ENCODE measurements at places on chromosomes 13 and 19.

- DNase-seq = no peak
These were observed 1.2 kb downstream of the ALKBH7 start for GRCh38 chr19:6373813-6374108.

DNA sequence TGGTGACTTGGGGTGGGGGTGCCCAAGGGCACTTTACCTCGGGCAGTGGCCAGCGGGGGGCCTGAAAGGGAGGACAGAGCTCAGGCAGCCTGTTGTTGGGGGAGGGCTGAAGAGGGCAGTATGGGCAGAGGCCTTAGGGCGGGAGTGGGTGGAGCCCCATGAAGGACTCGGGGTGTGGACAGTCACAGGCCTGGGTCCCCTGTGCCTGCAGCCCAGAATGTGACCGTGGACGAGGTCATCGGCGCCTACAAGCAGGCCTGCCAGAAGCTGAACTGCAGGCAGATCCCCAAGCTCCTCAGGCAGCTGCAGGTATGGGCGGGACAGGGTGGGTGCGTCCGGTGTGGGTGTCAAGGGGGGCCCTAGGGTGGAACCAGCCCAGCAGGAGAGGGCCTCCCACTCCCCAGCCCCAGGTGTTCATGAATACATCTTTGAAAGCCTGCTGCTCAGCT is 22.5 kb downstream of the NKPD1 start:
- no peak for DNase-seq

DNA sequence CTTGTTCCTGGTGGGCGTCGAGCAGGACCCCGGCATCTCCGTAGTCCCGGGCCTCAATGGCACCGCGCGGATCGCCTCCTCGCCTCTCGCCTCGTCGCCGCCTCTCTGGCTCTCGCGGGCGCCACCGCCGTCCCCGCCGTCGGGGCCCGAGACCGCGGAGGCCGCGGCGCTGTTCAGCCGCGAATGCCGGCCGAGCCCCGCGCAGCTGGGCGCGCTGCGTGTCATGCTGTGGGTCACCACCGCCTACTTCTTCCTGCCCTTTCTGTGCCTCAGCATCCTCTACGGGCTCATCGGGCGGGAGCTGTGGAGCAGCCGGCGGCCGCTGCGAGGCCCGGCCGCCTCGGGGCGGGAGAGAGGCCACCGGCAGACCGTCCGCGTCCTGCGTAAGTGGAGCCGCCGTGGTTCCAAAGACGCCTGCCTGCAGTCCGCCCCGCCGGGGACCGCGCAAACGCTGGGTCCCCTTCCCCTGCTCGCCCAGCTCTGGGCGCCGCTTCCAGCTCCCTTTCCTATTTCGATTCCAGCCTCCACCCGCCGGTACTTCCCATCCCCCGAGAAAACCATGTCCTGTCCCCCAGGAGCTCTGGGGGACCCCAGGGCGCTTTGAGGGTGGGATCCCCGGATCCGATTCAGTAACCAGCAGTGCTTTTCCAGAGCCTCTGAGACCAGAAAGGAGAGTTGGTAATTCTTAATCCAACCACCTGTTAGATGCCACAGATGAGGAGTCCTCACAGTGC is 885 bp downstream of the MLNR start:
- DNase-seq = no peak

DNA sequence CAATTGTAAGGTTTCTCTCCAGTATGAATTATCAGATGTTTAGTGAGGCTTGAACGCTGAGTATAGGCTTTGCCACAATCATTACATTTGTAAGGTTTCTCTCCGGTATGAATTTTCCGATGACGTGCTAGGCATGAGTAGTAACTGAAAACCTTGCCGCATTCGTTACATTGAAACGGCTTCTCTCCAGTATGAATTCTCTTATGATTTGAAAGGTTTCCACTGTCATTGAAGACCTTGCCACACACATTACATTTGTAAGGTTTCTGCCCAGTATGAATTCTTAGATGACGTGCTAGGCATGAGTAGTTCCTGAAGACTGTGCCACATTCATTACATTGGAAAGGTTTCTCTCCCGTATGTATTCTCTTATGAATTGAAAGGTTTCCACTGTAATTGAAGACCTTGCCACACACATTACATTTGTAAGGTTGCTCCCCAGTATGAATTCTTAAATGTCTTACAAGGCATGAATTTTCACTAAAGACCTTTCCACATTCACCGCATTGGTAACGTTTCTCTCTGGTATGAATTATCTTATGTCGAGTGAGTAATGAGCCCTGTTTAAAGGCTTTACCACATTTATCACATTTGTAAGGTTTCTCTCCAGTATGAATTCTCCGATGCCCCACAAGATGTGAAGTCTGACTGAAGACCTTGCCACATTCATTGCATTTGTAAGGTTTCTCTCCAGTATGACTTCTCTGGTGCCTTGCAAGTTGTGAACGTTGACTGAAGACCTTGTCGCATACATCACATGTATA is 15.6 kb downstream of the ZNF836 start:
- DNase-seq = no peak

GRCh38 chr13:51556740-51557139 is 27.5 kb upstream of the WDFY2 start:
- DNase-seq = no peak

- no peak for DNase-seq
These were observed 214.7 kb downstream of the VWA8 start for GRCh38 chr13:41746259-41746658.

- DNase-seq = no peak
These were observed 351.9 kb upstream of the MIR17HG start for GRCh38 chr13:90995614-90996013.

Measured in AML-193 (cell line).